ENCODE measurements at places on chromosomes 16 and 17. TPM values are rescaled to one million over a fixed set of nuclear protein-coding genes. Genes with fewer than 3 reads are reported as not detected.

- no peak overlapping the region for H3K27ac ChIP-seq
- H3K4me3 ChIP-seq: no peak overlapping the region
- no peaks in the 10 kb centered on the region for H3K4me1 ChIP-seq
- H3K36me3 ChIP-seq: no peaks in the 10 kb centered on the region
- H3K27me3 ChIP-seq: no peaks in the 10 kb centered on the region
- no peak for DNase-seq
Observed at GRCh38 chr17:73283841-73284282, 22.2 kb upstream of the CPSF4L start.

DNA sequence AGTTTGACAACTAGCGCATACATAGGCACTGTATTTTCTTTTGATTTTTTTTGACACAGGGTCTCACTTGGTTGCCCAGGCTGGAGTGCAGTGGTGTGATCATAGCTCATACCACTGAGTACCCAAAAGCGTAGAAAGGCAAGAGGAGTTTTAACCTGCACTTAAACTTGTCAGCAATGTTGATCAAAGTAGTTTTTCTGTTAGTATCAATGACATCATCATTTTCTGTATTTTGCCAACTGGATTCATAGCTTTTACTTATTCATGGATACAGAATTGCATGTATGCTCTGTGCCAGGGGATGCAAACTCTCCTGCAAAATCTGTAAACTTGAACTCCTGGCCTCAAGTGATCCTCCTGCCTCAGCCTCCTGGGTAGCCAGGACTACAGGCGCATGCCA, 55.9 kb upstream of the ATP2A3 start:
- peaks cover 23% of the 10 kb centered on the region for H3K36me3 ChIP-seq
- no peak overlapping the region for H3K27ac ChIP-seq
- no peak for DNase-seq
- no peaks in the 10 kb centered on the region for H3K4me1 ChIP-seq

- H3K36me3 ChIP-seq: no peaks in the 10 kb centered on the region
- no peak for DNase-seq
- no peaks in the 10 kb centered on the region for H3K4me1 ChIP-seq
- no peaks in the 10 kb centered on the region for H3K27me3 ChIP-seq
- H3K27ac ChIP-seq: no peak overlapping the region
Observed at GRCh38 chr17:10328206-10328605, 44.6 kb downstream of the MYH13 start.

Gene SMIM36
- not detected for total RNA-seq

DNA sequence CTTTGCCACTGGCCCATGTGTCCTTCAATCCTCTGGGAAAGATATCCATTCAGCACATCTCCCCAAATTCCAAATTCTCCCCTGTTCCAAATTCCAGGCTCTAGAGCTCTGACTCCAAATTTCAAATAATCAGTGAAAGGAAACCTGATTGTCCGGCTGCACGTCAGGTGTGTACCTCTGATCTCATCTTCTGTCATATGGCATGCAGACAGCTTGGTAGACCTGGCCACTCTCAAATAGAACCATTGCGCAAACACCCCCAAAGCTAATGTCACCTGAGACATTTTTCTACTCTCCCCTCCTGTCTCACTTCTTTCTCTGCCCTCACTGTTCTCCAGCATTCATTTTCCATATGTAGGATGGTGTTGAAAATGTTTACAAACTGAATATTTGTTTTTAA, 337.0 kb upstream of the DYNLRB2 start:
- H3K36me3 ChIP-seq: no peaks in the 10 kb centered on the region
- H3K4me3 ChIP-seq: no peak overlapping the region
- H3K4me1 ChIP-seq: no peaks in the 10 kb centered on the region
- H3K27me3 ChIP-seq: no peaks in the 10 kb centered on the region

DNA sequence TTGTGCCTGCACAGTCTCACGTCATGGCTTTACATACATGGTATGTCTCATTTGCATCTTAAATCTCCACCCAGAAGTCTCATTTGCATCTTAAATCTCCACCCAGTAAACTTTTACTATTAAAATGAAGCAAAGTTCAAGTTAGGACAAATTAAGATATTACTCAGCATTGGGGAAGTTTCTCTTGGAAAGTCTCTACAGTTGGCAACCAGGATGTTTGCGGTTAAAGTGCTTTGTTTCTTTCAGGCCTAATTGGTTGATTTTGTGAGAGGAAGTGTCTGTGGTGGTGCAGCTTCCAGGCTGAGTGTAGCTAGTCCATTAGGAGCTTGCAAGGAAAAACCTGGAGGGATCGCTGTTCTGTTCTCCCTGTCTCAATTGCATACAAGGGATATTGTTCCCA, 1373.3 kb upstream of the GOT2 start:
- H3K36me3 ChIP-seq: no peaks in the 10 kb centered on the region
- no peaks in the 10 kb centered on the region for H3K27me3 ChIP-seq
- H3K4me1 ChIP-seq: no peaks in the 10 kb centered on the region
- no peak for DNase-seq

Gene ACE
- 12.6 TPM for total RNA-seq

GRCh38 chr16:50692644-50692998, 785 bp upstream of the NOD2 start:
- peaks cover 25% of the 10 kb centered on the region for H3K4me1 ChIP-seq
- H3K27ac ChIP-seq: no peak overlapping the region
- no peak overlapping the region for H3K4me3 ChIP-seq
- DNase-seq: no peak
- no peaks in the 10 kb centered on the region for H3K27me3 ChIP-seq

DNA sequence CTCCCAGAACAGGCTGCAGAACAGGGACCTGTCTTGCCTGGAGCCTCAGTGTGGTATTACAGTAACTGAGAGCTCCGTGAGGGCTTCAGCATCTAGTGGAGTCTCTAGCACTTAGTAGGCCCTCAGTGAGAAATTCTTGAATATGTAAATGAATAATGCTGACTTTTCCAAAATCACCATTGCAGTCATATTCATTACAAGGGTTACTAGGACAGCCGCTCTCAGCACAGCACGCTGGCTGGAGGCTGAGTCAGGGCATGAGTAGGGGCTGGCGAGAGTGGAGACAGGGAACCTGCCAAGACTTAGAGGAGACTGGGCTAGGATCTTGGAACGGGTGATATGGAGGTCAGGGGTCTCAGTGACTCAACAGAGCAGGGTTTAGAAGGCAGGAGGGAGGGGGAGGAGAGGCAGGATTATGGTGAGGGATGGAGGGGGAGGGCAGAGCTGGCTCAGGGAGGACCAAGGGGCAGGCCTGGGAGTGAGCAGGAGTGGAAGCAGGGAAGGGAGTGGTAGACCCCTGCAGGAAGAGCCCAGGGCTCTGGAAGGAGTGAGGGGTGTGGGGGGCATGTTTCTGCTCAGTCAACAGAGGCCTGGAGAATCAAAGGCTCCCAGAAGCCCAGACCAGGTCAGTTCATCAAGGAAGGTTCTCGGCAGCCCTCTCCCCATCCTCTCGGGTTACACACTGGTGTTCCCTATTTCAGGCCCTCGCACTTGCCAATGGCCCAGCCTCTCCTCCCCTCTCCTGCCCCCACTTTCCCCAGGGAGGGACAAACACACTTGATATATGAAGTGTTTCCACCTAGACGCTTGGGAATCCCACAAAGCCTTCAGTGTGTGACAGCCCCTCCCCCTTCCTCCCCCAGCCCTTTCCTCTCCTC, 42.3 kb downstream of the FZD2 start:
- no peaks in the 10 kb centered on the region for H3K27me3 ChIP-seq
- H3K27ac ChIP-seq: no peak overlapping the region
- no peaks in the 10 kb centered on the region for H3K4me1 ChIP-seq
- no peak overlapping the region for H3K4me3 ChIP-seq

GRCh38 chr16:27973678-27974077, 89.8 kb downstream of the GSG1L start:
- no peaks in the 10 kb centered on the region for H3K27me3 ChIP-seq
- no peak for DNase-seq
- no peak overlapping the region for H3K27ac ChIP-seq
- H3K36me3 ChIP-seq: no peaks in the 10 kb centered on the region

DNA sequence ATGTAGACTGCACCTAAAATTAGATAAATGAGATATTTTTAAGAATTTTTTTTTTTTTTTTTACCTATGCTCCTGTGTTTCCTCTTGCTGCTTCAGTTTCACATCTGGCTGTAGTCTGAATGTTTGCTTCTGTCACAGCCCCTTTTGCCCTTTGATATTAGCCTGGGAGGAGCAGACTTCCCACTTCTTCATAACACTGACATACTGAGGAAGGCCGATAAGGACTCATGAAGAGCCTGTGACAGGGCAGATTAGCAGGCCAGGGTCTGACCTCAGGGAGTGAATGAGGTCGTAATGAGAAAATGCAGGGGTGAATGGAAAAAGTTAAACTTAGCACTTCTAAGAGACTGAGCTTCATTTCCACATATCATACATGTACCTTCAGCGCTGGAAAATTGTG, at the start of gene SLFN14:
Gene SLFN14, minus strand, starts transcription at position 117 of the 400 bp plus-strand sequence. CDS start 2,757 bp downstream, outside the sequence.
- no peak within 1 kb of the TSS for H3K27ac ChIP-seq
- no peaks in the 10 kb centered on the region for H3K4me1 ChIP-seq
- no peaks in the 10 kb centered on the region for H3K36me3 ChIP-seq
- no peak for DNase-seq
- no peak within 1 kb of the TSS for H3K4me3 ChIP-seq
- no peaks in the 10 kb centered on the region for H3K27me3 ChIP-seq

Gene CPD
- 32.8 TPM for total RNA-seq

DNA sequence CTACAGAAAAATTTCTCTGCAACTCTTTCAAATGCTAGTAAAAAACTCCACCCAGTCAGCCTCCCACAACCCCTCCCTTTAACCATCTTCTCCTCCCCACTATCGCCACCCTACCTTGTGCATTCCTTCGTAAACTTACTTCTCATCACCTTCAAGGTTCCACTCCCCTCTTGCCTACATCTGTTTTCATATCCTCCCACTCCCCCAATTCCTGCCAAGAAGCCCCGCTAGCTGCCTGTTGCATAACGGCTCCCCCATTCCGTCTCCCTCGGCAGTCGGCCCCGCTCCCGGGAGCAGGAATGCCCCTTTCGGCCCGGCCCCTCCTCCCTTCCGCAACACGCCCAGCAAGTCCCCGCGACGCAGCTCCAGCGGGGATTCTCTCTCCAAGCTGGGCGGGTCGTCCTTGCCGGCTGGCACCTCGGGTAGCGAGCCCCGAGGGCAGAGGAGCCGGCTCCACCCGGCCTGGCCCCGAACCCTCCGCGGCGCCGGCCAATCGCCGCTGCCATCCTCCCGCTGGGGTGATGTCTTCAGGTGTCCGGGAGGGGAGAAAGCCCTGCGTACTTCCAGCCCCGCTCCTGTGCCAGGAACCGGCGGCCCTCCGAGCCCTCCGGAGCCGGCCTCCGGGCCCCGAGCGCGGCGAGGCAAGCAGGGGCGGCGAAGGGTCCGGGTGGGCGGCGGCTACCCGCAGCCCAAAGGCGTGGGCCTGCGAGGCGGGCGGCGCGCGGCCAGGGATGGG, 1.5 kb downstream of the PHLPP2 start:
- H3K27me3 ChIP-seq: no peaks in the 10 kb centered on the region
- H3K4me1 ChIP-seq: peaks cover 9% of the 10 kb centered on the region
- DNase-seq: peak; percentile 40
- peak overlapping the region; percentile 79 for H3K27ac ChIP-seq
- peak overlapping the region; percentile 79 for H3K4me3 ChIP-seq

Gene PRR14
- 57.6 TPM for total RNA-seq

Gene FOXJ1
- 2.2 TPM for total RNA-seq

Gene VAT1L
- not detected for total RNA-seq

DNA sequence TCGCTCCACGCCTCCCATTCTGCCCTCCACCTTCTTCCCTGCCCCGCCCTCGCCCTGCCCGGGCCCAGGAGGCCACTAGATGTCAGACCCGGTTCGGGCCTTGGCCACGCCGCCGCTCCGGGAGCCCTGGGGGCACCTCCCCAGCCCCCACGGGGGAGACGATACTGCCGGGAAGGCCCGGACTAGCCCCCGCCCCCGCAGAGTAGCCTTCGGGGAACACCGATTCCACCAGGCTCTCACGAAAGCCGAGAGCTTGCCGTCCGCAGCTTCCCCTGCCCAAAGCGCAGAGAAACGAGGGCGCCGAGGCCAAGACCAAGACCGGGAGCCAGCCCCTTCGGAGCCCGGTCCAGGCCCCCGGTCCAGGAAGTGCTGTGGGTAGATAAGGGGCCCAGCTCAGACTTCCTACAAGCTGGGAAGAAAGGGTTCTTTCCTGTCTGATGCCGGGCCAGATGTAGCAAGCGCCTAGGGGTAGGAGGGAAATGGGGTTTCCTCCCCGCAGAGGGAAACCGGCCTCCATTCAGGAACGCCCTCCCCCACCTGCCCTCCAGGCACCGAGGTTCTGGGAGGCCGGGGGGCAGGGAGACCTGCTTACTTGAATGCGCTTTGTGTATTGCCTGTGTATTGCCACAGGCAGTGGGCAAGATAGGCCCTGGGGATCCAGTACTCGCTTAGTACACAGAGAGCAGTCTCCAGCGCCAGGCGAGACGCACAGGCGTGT, 806 bp upstream of the CYB561 start:
- DNase-seq: peak; percentile 24
- peaks cover 11% of the 10 kb centered on the region for H3K4me1 ChIP-seq
- peak overlapping the region; percentile 67 for H3K27ac ChIP-seq

- peaks cover 22% of the 10 kb centered on the region for H3K4me1 ChIP-seq
- no peaks in the 10 kb centered on the region for H3K36me3 ChIP-seq
- peak; percentile 72 for DNase-seq
- peak overlapping the region; percentile 56 for H3K4me3 ChIP-seq
Observed at GRCh38 chr17:78313735-78314648, 45.9 kb downstream of the SOCS3 start.

GRCh38 chr17:3915995-3916696, at the start of gene P2RX1:
P2RX1 (minus strand) TSS chr17:3916465; CDS start chr17:3916225, 240 bp downstream.
- H3K27ac ChIP-seq: peak within 1 kb of the TSS; percentile 2
- DNase-seq: peak; percentile 39
- H3K4me1 ChIP-seq: peaks cover 34% of the 10 kb centered on the region
- no peak within 1 kb of the TSS for H3K4me3 ChIP-seq

DNA sequence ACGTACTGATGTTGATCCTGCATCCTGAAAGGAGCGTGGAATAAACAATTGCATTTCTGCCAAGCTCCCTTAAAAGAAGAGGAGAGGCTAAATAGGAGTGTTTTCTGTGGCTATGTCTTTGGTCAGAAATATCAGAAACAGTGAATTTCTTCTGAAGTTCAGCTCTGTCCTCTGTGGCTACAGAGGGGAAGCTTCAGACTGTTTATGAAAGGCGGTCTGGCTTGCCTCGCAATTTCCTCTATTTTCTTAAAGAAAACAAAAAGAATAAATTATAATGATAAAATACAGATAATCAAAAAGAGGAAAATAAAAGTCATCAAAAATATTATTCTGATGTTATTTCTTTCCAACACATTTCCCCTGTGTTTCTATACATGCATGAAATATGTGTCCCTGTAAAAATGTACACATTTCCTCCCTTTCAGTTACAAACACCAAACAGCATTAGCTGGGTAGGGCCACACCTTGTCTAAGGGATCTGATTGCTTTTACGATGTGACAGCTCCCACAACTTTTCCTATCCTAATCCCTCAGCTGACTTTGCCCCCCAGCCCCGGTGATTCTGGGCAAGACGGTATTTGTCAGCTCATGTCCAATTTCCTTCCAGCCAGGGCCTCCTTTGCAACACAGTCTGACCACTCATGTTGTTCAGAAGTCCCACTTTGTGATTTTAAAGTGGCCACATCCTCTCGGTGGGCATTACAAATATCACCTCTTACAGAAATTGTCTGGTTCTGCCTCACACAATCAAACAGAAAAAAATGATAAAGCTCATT, 439.0 kb downstream of the HS3ST3B1 start:
- H3K4me1 ChIP-seq: no peaks in the 10 kb centered on the region
- no peaks in the 10 kb centered on the region for H3K36me3 ChIP-seq
- no peaks in the 10 kb centered on the region for H3K27me3 ChIP-seq
